Body of pancreas (tissue), 4 donors: ENCODE measurements at places on chromosomes 12 and 14. TPM values are rescaled to one million over a fixed set of nuclear protein-coding genes. Genes with fewer than 3 reads are reported as not detected.

DNA sequence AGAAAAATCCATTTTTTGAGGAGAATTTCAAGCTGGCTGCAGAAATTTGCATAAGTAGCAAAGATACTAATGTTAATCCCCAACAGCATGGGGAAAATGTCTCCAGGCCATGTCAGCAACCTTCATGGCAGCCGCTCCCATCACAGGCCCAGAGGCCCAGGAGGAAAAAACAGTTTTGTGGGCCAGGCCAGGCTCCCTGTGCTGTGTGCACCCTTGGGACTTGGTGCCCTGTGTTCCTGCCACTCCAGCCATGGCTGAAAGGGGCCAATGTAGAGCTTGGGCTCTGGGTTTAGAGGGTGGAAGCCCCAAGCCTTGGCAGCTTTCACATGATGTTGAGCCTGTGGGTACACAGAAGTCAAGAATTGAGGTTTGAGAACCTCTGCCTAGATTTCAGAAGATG is 76.3 kb downstream of the MGAT4C start:
- no peak overlapping the region for H3K4me3 ChIP-seq
- no peaks in the 10 kb centered on the region for H3K27me3 ChIP-seq
- no peak for DNase-seq
- no peak overlapping the region for H3K27ac ChIP-seq

DNA sequence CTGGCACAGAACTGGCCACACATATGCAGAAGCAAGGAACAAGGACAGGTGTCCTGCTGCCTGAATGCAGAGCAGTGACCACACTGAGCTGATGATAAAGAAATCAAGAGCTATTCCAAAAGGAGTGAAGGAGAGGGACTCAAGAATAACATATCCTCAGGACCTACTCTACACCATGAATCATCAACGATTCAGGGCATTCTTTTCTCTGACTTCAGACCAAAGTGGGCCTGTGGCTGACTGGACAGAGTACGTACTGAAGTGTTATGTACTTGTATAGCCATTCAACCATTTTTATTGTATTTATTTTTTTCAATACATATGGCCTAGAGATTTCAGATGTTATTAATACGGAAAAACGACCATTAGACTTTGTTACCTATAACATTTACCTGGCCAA is 177.5 kb upstream of the TMTC1 start:
- no peak for DNase-seq
- no peak overlapping the region for H3K27ac ChIP-seq

GRCh38 chr14:76887191-76887590 is 61.0 kb downstream of the LRRC74A start:
- DNase-seq, result peak; percentile 29
- no peaks in the 10 kb centered on the region for H3K27me3 ChIP-seq
- no peaks in the 10 kb centered on the region for H3K4me1 ChIP-seq
- H3K4me3 ChIP-seq, result no peak overlapping the region
- no peaks in the 10 kb centered on the region for H3K36me3 ChIP-seq

DNA sequence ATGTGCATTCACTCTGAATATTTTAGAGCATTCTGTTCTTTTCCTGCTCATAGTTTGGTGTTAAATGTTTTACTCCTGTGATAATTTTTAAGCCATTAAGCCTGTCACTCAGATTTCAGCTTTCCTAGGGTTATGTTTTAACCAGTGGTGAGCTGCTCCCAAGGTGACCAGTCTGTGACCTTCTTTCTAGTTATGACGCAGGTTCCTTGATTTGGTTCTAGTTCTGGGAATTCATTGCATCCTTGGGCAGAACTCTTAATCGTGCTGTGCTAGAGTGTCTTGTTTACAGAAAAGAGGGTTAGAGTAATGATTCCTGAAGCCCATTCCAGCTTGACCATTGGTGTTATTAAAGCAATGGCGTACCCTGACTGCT is 2.2 kb downstream of the GABARAPL1 start:
- peaks cover 27% of the 10 kb centered on the region for H3K4me1 ChIP-seq
- no peak overlapping the region for H3K4me3 ChIP-seq
- no peaks in the 10 kb centered on the region for H3K36me3 ChIP-seq
- no peak for DNase-seq
- no peaks in the 10 kb centered on the region for H3K27me3 ChIP-seq

USP44 gene
- 21.1 TPM for total RNA-seq

OR11H6 gene
- not detected for total RNA-seq
